ENCODE measurements at places on chromosomes 7 and 10. TPM values are rescaled to one million over a fixed set of nuclear protein-coding genes. Genes with fewer than 3 reads are reported as not detected.

HOXA13 gene
- not detected for total RNA-seq

DNA sequence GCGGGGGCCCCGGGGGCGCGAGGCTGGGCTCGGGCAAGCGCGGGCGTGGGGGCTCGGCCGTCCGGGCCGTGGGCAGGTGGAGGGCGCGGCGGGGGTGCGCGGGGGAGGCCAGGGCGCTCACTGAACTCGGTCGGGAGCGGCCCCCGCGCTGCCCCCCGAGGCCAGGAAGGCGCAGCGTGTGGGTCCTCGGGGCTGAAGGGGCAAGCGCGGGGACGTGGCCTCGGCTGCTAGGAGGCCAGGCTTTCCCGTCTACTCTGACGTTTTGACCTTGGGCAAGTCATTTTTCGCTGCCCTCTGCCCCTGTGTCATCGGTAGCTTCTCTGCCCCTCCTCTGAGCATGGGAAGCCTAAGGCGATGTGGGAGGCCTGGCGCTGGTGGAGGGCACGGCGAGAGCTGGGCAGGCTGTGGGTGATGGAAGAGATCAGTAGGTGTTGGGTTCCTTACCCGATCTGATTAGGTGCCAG is 441 bp downstream of the FBH1 start:
- peak overlapping the region; percentile 81 for H3K27ac ChIP-seq
- H3K36me3 ChIP-seq, result no peaks in the 10 kb centered on the region
- H3K4me1 ChIP-seq, result peaks cover 18% of the 10 kb centered on the region

DNA sequence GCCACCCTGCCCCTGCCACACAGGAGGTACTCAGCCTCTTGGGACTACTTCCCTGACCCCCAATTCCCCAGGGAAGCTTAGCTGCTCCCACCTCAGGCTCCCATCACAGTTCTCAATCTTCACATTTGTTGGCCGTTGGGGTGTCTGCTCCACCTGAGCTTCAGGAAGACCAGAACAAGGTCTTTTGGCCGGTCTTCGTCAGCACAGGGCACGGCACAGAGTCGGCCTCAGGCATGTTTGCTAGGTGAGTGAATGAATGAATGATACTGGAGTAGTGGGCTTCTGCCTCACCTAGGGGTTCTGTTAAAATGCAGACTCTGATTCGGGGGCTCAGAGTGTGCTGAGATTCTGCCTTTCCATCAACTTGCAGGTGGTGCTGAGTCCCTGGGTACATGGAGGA is 20.3 kb downstream of the GPRIN2 start:
- H3K36me3 ChIP-seq, result no peaks in the 10 kb centered on the region
- H3K27me3 ChIP-seq, result no peaks in the 10 kb centered on the region
- H3K4me3 ChIP-seq, result no peak overlapping the region
- H3K27ac ChIP-seq, result no peak overlapping the region
- no peak for DNase-seq

DKK1 gene
- total RNA-seq, result not detected

GRCh38 chr10:1570416-1571051 is 166.8 kb downstream of the ADARB2 start:
- no peak overlapping the region for H3K27ac ChIP-seq
- no peaks in the 10 kb centered on the region for H3K27me3 ChIP-seq
- no peak for DNase-seq

ANKRD61 gene
- total RNA-seq, result not detected

GRCh38 chr7:127820732-127821085 is 168.7 kb downstream of the SND1 start:
- no peaks in the 10 kb centered on the region for H3K27me3 ChIP-seq
- H3K27ac ChIP-seq, result no peak overlapping the region
- no peaks in the 10 kb centered on the region for H3K4me1 ChIP-seq
- no peaks in the 10 kb centered on the region for H3K36me3 ChIP-seq
- DNase-seq, result no peak

- no peaks in the 10 kb centered on the region for H3K36me3 ChIP-seq
- peak overlapping the region; percentile 85 for H3K4me3 ChIP-seq
- peak overlapping the region; percentile 94 for H3K27ac ChIP-seq
- H3K27me3 ChIP-seq, result no peaks in the 10 kb centered on the region
- peak; percentile 27 for DNase-seq
These were observed 712 bp downstream of the ITPRIP start for GRCh38 chr10:104337521-104337984.

HYAL4 gene
- total RNA-seq, result not detected

- H3K27ac ChIP-seq, result no peak overlapping the region
- DNase-seq, result no peak
- H3K27me3 ChIP-seq, result no peaks in the 10 kb centered on the region
These were observed 25.8 kb downstream of the DOCK1 start for GRCh38 chr10:126930883-126931503.
